H1 (cell line): ENCODE measurements at places on chromosomes 6 and 20.

GRCh38 chr6:92024881-92025280 lies 1394.5 kb downstream of the EPHA7 start:
- no peak for DNase-seq

DNA sequence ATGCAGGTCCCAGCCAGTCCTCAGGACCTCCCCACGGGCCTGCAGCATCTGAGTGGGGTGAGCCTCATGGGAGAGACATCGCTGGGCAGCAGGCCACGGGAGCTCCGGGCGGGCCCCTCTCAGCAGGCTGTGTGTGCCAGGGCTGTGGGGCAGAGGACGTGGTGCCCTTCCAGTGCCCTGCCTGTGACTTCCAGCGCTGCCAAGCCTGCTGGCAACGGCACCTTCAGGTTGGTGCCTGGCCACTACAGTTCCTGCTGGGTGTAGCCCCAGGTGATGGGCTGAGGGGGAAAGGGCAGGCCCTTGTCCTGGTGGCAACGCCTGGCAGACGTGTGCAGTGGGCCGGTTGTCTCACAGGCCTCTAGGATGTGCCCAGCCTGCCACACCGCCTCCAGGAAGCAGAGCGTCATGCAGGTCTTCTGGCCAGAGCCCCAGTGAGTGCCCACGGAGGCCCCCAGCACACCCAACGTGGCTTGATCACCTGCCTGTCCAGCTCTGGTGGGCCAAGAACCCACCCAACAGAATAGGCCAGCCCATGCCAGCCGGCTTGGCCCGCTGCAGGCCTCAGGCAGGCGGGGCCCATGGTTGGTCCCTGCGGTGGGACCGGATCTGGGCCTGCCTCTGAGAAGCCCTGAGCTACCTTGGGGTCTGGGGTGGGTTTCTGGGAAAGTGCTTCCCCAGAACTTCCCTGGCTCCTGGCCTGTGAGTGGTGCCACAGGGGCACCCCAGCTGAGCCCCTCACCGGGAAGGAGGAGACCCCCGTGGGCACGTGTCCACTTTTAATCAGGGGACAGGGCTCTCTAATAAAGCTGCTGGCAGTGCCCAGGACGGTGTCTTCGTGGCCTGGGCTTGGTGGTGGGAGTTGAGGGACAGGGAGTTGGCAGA lies 787 bp upstream of the TNFRSF6B start:
- DNase-seq, result no peak

GRCh38 chr20:47220161-47220582 lies 136.3 kb downstream of the ZMYND8 start:
- no peak for DNase-seq

GRCh38 chr6:40550202-40551101 lies 36.7 kb downstream of the LRFN2 start:
- DNase-seq, result no peak

- no peak for DNase-seq
Measured at GRCh38 chr6:69311888-69312287, 484.9 kb downstream of the LMBRD1 start.

GRCh38 chr6:148619891-148620290 lies 126.9 kb upstream of the UST start:
- DNase-seq, result no peak

DNA sequence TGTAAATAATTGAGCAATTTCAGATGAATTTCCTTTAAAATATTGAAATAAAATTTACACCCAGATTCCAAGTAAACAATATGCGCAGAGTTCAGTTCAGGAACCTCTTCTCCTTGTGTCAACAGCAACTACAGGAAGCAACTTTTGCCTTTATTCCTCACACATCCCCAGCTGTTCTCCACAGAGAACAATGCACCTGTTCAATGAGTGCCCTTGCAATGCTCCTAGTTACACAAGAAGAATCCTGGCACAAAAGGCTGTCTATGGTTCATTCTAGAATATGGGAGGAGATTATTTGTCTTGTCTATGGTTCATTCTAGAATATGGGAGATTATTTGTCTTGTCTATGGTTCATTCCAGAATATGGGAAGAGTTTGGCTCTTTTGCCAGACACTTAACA lies 454.9 kb downstream of the BTBD3 start:
- DNase-seq, result no peak

DNA sequence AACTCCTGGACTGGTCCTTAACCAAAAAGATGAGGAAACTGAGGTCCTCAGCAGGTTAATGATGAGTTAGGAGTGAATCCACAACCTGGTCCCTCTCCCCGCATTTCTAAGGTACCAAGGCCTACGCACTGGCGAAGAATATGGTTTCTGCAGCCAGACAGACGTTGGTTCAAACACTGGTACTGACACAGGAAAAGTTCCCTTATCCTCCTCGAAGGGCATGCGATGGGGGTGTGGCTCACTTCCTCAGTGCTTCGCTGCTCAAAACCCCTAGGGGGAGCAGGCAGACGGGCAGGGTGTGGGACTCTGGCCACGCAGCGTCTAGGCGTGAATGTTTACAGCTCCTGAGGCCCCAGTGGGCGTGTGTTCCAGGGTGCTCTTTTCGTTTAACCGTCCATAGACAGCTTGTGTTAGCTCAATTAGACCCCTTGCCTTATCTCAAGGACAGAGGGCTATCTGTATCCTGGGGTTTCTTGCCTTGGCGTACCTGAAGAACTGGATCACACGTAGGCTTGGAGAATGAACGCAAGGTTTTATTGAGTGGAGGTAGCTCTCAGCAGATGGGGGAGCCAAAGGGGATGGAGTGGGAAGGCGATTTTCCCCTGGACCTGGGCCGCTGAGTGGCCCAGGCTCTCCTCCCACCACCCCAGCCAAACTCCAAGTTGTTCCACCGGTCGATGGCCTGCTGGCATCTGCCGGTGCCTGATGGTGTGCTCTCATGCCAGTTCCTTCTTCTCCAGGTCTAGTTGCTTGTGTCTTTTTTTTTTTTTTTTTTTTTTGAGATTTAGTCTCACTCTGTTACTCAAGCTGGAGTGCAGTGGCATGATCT lies 31.8 kb upstream of the PTPN1 start:
- DNase-seq, result no peak

DNA sequence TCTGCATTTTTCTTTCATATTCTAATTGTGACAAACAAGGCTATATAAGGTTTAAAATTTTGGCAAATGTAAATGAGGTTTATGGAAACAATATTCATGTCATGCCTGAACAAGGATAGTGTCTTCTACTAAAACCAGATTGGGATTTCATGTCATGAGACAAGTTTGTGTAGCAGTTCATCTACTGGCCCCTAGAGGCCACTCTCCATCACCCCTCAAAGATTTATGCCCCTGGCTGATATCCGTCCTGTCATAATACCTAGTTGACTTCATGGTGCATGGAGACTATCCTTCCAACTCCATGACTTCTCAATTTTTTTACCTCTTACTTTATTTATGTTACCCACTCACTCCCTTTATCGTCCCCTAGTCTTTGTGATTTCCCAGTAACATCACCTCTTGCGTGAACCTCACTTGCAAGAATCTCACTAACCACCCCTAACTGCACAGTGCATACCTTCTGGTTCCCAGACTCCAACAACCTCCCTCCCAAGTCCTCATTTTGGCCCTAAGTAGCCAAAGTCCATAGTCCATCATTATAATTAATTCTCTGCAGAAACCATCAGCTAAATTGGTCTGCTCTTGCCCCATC lies 179.8 kb downstream of the TASP1 start:
- DNase-seq, result no peak

- no peak for DNase-seq
Measured at GRCh38 chr20:54237116-54237943, 29.4 kb downstream of the PFDN4 start.

DNA sequence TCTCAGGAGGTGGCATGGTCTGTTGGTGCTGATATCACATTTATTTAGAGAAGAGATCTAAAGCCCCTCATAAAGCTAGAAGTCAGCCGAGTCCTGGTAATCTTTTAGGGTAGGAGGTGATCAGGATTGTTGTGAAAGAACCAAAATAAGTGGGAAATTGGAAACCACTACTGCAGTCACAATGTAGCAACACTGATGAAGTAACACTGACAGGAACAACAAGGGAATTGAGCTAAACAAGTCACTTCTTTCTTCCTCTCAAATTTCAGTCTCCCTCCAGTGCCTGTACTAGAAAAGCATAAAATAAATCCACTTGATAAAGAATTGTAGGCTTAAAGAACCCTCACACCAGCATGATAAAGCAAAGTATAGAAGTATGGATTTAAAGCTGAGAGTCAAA lies 1509.0 kb downstream of the GRIK2 start:
- no peak for DNase-seq

- DNase-seq, result no peak
Measured at GRCh38 chr6:7809346-7809745, 83.4 kb downstream of the BMP6 start.

- DNase-seq, result no peak
Measured at GRCh38 chr20:32975698-32976674, 28.2 kb downstream of the SUN5 start.

DNA sequence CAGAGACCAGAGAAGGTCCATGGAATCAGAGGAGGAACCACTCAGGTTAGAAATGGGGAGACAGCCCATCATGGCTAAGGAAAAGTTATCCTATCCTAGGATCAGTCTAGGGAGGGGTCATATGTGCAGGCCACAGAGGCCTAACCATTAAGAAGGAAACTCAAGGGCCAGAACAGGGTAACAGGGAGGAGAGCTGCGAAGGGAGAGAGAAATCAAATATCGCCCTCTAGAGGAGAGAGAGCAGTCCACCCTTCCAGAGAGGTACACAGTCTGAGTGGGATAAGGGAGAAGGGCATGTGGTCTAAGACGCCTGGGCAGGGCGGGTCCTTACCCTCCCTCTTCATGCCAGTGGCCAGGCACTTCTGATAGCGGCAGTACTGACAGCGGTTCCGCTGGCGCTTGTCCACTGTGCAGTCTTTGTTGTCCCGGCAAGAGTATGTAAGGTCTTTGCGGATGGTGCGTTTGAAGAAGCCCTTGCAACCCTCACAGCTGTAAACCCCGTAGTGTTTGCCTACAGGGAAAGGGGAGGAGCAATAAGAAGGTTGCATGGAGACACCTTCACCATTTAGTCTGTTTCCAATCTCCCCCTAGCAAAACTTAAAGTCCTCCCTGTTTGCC lies 2.9 kb downstream of the RXRB start:
- DNase-seq, result peak; percentile 70

DNA sequence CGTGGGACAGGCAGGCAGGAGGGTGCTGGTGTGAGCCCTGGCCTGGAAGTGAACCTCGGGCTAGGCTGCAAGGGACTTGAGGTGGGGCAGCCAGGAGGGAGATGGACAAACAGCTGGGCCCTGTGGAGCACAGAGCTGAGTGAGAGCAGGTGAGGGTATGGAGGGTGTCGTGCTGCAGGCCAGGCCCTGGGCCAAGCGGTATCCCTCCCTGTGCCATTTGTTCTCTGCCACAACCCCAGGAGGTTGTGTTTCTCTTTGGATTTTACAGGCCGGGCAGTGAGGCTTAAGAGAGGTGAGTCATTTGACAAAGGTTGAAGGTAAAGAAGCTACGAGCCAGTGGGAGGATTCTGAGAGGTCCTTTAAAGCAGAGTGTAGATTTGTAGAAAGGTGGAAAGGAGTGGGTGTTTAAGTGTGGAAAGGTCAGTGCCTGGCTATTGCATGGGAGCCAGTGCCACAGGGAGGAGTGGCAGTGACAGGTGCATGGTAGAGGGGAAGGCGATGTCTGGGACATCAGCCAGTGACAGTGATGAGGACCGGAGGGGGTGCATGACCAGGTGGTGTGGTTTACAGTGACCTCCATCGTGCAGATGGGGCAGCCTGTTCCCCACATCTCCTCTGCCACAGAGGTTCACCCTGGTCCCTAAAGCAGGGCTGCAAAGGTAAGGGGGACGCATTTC lies 39.8 kb downstream of the GMPR start:
- no peak for DNase-seq

GRCh38 chr6:13334953-13335352 lies 6.6 kb upstream of the TBC1D7 start:
- DNase-seq, result no peak

DNA sequence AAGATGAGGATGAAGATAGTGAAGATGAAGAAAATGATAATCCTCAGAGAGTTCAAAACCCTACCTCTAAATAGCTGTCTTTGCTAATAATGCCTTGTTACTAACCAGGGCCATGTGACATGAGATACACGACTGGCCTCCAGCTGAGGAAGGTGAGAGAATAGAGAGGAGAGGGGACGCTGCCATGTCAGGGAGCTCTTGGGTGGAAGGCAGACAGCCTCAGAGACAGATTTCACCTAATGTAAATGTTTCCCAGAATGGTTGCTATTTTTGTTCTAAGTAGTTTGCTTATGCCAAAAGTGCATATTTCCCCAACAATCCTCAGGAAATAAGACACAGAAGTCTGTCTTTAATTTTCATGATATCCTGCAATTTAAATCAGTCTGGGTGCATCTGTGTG lies 138.4 kb downstream of the ELOVL4 start:
- no peak for DNase-seq

DNA sequence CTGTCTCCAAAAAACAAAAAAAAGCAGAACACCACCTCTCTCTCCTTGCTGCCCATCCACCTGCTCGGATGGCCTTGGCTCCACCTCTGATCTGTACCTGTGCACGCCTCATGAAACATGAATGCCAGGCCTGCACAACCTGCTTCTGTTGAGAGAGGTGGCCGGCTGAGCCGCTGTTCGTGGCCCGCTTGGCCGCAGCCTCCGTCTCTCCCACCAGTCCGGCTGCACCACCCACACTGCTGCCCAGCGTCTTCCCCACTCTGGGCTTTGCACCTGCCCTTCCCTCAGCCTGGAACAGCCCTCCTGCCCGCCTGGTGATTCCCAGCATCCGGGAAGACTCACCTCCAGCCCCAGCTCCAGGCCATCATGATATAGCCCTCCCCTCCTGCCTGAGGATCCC lies 12.2 kb upstream of the ZBTB46 start:
- DNase-seq, result no peak

DNA sequence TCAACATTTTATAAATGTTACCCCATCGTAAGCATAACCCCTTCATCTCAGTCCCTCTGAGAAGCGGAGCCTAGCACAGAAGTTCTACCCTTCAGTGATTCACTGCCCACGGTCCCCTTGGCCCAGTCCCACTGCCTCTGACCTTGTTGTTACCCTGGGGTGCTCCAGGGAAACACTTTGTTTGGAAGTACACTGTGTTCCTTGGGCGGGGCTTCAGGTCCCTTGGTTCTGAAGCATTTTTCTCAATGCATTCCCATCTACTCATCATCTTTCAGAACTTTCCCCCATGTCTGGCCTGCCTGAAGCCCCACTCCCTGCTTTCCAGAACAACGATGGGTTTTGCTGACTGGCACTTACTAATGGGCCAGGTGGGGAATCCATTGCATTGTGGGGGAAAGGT lies 296.2 kb downstream of the FOXA2 start:
- no peak for DNase-seq

DNA sequence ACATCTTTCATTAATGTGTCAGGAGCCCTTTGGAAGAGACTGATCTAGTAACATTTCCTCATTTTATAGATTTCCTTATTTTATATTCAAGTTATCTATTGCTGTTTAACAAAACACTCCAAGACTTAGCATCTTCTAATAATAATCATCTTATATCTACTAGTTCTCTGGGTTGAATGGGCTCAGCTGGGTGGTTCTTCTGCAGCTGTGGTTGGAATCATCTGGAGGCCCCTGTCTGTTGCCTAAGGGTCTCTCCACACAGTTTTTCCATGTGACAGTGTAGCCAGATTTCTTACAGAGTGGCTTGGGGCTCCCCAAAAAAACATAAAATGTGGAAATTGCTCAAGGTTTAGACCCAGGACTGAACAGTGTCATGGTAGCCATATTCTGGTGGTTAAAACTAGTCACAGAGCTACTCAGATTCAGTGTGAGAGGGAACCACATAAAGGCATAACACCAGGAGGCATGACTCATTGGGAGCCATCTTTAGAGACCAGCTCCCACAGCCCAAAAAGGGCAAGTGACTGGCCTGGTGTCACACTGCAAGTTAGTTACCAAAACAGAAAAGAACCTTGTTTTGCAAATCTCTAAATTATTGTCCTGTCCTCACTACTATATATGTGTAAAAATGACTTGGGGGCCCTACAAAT lies 11.5 kb downstream of the SLC2A10 start:
- DNase-seq, result no peak

- peak; percentile 76 for DNase-seq
Measured at GRCh38 chr20:2840967-2841531, 504 bp downstream of the VPS16 start.
